ENCODE measurements at places on chromosomes 3 and 15.

- no peak for DNase-seq
Measured at GRCh38 chr3:46586738-46587246, 20.7 kb upstream of the LRRC2 start.

DNA sequence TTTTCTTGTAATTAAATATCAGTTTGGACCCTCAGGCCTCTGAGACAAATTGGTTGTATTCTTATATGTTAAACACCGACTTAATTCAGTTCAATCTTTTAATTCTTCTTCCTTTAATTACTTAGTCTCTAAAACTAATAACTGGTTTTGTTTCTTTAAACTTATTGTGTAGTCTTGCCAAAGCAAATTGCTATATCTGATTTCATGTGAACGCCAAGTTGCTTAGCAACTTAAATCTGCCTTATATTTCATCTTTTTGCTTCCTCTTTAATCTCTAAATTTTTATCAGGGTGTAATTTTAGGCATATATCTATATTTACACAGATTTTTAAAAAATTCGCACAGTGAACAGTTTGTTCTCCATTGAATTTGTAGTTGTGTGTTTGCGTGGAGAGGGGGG, 82.2 kb downstream of the CADM2 start:
- no peak for DNase-seq

GRCh38 chr3:67798412-67798811, 144.0 kb upstream of the SUCLG2 start:
- DNase-seq: no peak

DNA sequence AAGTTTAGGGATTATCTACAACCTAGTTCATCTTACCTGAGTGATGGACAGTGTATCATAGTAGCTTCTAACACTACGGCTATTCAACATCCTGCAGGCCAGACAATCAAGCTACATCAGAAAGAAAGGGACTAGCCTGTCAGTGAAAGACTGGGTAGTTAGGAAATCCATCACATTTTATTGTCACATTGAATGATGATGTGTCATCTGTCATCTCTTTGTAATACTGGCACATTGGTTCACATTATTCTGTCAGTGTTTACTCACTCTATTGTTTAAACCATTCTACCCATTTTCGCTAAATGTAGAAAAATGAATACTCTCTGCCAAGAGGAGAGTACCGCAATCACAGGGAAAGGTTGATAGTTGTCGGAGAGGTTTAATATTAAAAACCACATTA, 1155.8 kb downstream of the TUSC7 start:
- DNase-seq: no peak

DNA sequence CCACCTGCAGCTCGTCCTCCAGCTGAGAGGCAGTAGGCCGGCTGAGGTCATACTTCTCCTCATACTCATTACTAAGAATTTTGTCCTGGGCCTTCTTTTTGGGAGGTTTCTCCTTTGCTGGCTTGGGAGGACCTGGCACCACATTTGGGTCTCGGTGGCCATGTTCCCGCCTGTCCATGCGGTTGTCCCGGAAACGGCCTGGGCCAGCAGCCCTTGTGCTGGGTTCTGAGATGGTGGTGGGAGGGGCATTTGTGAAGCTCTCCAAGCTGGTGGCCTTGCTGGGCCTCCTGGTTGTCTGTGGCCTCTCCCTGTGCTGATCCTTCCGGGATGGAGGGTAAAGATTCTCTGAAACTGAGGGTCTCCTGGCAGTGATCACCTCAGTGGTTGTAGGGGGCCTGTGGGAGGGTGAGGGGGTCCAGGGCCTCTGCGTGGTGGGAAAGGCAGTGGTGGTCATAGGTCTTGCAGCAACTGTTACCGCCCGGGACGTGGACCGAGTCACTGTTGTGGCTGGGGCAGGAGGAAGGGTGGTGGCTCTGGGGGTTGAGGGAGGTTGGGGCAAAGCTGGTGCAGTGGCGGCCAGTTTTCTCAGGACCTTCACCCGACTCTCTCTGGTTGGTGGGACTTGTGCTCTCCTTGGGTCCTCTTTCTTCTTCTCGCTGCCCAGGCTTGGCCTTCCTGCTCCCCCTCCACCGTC, 2.5 kb downstream of the CCDC80 start:
- peak; percentile 39 for DNase-seq

GRCh38 chr3:112904786-112905185, 58.1 kb upstream of the CD200R1L start:
- no peak for DNase-seq

GRCh38 chr15:65217526-65218482, 6.5 kb upstream of the CILP start:
- DNase-seq: no peak

GRCh38 chr3:39349080-39349479, 19.6 kb downstream of the CCR8 start:
- no peak for DNase-seq

DNA sequence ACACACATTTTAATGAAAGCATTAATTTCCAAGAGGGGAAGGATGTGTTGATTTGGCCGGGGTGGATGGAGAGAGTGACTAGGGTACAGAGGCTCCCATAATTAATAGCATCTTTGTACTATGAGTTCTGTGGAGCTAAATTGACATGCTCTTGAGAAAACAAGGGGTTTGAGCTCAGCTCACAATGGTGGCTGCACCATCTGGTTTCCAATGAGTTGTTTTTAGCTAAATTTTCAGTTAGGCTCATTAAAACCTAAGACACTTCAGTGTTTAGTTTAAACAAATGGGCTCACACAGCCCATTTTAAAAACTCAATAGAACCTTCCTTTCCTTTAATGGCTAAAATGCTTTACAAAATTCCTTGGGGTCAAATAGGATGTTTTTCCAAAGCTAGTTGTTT, 199.7 kb downstream of the TNIK start:
- DNase-seq: peak; percentile 57

DNA sequence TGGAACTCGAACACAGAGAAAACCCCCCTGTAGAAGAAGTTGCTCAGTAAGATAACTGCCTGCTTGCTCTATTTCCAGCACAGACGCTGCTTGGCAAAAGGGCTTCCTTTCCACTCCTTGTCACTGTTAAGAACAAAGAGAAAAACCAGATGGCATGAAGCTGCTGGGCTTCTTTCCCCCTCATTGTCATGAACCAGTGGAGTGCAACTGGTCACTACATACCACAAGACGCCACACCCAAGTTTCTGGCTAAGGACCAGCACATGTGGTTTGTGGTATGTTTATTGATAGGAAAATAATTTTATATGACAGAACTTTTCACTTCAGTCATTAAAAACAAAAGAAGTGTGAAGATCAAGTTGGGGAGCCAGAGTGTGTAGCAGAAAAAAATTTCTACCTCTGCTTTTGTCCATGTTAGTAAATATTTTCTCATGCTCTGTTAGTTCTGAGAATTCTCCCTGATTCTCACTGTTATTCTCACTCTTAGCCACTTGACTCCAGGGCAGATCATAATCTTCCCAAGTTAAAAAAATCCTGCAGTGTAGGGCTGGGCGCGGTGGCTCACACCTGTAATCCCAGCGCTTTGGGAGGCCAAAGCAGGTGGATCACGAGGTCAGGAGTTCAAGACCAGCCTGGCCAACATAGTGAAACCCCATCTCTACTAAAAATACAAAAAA, 37.9 kb downstream of the CLK3 start:
- no peak for DNase-seq

DNA sequence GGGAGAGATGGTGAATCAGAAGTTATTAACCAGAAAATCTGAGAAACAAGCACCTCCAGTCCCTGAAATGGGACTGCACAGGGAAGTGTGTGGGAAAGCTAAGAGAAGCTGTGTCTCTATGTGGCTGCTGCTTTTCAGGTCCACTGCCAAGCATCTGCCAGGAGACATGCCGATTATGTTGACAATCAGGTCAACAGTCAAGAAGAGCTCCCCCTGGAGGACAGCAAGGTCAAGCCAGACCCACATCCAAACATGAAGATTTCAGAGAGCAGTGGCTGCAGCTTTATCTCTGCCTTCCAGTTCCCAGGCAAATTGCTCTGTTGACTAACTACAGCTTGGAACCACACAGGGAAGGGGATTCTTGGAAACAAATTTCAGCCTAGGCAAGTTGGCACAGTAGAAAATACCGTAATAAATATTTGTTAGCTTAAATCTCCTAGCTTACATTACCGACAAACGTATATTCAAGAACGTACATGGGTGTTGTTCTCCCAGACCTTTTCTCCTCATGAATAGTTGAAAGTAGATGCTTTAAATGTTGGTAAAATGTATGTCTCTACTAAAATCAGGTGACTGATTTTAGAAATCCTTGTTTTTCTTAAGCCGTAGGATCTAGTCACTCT, 394.5 kb upstream of the RARB start:
- peak; percentile 52 for DNase-seq

DNA sequence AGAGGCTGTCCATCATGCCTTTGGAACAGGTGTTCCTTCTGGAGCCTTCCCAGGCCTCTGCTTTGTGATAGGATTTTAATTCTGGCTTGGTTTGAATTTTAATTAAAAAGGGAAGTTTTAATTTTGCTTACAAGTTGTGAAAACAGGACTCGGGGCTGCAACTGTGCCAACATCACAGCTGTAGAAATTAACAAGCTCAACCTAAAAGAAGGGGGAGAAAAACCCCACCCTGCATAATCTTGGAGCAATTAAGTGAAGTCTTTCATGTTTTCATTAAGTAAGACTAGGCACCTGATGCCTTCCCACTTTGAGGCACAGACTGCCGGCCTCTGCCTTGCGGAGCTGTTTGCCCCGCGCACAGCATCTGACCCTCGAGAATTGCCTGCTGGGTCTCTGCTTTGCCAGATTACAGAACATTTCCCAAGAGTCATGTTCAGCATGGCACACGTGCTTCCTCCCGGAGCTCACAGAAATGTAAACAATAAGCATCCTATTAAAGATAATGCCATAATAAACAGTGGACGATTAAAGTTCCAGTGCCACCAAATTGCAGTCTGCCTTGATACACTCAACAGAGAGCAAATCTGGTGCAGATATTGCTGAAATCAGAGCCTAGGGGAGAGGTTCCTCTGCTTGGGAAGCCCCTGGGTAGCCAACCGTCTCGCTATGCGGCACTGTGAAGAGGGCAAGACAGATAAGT, 364.2 kb downstream of the LRTM1 start:
- no peak for DNase-seq

GRCh38 chr3:185283374-185283935, 29.6 kb upstream of the EHHADH start:
- no peak for DNase-seq

DNA sequence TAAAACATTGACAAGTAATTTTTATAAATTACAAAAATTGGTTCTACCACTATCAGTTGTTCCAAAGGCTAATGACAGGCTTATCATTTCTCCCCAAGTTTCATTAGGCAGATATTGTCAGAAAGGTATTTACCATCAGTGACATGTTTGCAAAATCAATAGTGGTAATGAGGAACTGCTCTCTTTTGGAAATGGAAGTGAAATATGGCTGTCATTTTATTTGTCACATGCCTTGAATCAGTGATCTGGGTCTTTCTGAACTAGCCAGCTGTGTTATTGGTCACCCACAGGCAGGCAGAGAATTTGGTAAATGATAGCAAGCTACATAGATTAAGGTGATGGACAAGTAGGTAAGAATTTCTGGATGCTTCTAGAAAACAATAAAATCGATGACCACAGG, 268.0 kb upstream of the ARHGEF26 start:
- DNase-seq: no peak

GRCh38 chr3:141412936-141413354, 44.6 kb downstream of the ZBTB38 start:
- DNase-seq: peak; percentile 89

GRCh38 chr15:51424780-51425179, 83.3 kb downstream of the GLDN start:
- DNase-seq: no peak

DNA sequence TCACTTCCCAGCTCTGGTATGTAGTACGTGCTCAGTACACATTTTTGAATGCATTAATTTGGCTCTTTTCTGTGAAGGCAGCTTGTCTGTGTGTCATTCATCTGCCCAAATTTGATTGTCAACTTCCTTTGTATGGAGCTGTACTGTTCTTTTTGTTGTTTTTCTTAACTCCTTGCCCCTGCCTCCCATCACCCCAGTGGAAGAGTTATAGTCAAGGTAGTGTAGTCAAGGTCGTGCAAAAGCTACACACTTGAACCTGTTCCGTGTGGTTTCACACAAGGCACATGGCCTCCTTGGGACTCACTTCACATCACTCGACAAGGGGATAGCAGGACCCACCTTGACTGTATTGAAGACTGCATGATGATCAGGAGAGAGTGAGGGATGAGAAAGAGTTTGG, 37.6 kb downstream of the SMAD3 start:
- DNase-seq: no peak

DNA sequence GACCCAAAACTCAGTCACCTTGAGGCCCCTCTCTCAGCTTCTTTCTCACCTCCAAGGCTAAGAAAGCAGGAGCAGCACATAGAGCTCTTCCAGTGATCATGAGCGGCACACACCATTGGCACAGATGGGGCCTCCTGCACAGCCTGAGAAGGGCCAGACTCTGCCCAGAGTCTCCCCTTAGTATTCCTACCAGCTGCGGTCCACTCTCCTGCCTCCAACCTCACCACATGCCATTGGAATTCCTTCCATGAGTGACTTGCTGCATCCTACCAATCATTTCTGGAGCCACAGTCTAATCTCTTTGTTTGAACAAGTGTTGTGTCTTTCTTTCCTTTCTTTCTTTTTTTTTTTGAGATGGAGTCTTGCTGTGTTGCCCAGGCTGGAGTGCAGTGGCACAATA, 39.3 kb downstream of the CDCP1 start:
- DNase-seq: no peak
